BJ (cell line): ENCODE measurements at places on chromosomes 13 and 19.

GRCh38 chr19:49499030-49499670, 2.9 kb downstream of the RPS11 start:
- no peak for DNase-seq

DNA sequence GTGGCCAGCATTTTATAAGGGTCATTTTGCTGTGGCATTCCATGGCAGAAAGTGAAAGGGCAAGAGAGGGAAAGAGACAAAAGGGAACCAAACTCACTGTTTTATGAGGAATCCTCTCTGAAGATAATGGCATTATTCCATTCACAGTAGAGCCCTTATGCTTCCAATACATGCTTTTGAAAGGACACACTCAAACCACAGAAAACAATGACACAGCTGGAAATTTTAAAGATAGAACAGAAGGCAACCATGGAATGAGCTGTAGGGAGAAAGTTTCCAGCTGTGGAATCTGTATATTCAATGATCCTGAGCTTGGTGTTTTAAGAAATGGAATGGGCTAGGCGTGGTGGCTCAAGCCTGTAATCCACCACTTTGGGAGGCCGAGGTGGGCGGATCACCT, 677.4 kb downstream of the SLITRK1 start:
- DNase-seq = no peak

DNA sequence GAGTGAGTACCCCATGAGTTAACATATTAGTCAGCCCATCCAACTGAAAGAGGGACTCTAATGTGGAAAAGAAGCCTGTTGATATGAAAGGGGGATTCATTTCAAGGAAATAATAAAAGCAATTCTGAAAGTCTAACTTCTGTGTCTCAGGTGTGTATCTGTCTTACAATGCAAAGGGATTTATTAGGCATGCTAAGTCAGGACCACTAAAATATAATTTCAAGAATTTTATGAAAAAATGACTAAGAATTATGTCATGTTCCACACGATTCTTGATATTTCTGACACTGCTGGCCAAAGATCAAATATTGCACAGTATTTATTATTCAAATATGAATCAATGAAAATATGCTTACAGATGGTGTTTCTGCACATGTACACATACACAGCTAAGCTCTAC, 130.8 kb downstream of the KLF12 start:
- no peak for DNase-seq

- peak; percentile 78 for DNase-seq
Observed at GRCh38 chr13:33194820-33195692, 90.5 kb downstream of the STARD13 start.

DNA sequence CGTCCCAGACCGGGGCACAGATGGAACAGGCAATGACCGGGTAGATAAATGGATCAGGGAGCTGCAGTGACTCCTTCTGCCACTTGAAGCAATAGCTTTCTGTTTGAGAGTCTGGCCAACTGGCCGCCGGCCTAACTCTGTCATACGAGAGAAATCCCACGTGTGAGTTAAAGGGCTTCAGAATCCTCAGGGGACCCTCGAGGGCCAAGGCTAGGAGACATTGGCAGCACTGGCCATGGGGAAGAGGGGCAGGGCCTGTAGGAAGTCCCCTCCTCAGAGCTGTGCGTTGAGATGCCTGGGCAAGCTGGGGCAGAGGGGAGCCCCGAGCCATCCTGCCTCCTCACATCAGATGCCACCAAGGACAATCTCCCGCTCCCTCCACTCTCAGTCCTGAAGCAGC, 51.6 kb downstream of the KLF2 start:
- DNase-seq = no peak

DNA sequence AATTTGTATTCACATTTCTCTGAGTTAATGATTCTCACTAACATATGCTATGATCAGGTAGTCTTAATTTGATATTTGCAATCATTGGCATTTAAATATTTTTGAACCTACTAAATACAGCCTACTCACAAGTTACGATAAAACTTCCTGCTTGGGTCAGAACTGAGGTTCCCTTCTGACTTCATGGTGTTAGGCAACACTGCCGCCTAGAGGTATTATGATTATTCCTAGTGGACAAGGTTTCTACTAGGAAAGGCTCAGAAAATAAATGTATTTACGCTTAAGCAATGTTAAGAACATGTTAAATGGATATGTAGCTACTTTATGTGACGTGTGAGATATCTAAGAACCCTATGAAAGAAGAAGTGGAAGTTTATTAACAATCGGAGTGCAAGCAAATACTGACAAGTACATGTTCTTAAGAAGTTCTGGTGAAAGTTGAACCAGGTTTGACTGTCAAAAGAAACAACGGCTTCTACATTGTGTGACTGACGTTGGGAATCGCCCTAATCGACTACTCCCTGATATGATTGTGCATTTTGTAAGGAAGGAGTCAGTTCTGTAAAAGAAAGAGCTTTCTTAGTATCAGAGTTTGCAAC, 1395.8 kb downstream of the SLITRK5 start:
- DNase-seq = no peak
